Activated naive CD4-positive, alpha-beta T cell treated with anti-CD3 and anti-CD28 coated beads, Interleukin-2, amount 10 ng/mL, durations not matched to agents 7 days and 5 days (primary cell): ENCODE measurements at places on chromosomes 6 and 20.

- no peaks in the 10 kb centered on the region for H3K4me1 ChIP-seq
- no peaks in the 10 kb centered on the region for H3K27me3 ChIP-seq
- no peaks in the 10 kb centered on the region for H3K36me3 ChIP-seq
- H3K4me3 ChIP-seq = no peak overlapping the region
Observed at GRCh38 chr6:93568169-93568568, 148.8 kb upstream of the EPHA7 start.

DNA sequence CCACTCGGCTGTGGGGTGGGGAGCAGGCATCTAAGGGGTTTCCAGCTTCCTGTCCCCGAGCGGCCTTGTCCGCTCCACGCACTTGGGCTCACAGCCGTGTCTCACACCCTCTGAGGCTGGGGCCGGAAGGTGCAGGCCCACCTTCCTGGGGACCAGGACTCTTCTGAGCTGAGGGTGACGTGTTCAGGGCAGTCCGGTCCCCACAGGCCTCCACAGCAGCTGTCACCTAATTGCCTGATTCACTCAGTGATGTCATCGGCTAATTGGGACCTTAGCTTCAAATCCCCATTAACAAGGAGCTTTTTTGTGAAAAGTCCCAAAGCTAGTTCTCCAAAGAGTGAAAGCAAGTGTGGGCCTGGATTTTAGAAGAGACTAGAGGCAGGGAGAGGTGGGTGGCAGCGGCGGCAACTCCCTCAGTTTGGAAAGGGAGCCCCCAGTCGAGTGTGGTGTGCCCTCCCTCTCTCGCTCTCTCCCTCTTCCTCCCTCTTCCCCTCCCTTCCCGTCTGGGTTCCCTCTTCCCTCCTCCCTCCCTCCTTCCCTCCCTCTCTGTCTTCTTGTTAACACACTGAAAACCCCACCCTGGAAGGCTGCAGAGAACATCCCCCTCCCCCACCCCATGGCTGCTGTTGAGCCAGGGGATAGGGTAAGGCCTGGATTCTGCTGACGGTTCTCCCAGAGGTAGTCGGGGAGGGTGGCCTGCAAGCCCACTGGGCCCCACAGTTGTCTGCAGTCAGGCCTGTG lies 39.0 kb downstream of the MYT1 start:
- no peaks in the 10 kb centered on the region for H3K27me3 ChIP-seq
- H3K27ac ChIP-seq = no peak overlapping the region
- DNase-seq = no peak
- H3K4me3 ChIP-seq = no peak overlapping the region

DNA sequence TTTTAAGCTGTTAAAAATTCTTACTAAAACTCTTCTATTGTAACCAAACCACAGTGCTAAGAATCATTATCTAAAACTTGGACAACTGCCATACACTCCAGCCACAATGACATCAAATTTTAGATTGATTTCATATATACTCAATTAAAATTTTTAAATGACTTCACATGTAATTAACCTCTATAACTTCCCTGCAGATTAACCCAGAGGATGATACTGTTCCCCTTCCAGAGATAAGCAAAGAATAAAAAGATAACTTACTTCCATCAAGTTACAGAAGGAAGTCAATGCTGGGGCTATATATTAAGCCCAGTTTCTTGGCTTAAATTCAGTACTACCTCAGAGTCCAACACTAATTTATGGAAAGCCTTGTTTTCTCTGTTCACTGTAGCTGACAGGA lies 71.3 kb downstream of the ARHGAP18 start:
- H3K27me3 ChIP-seq = no peaks in the 10 kb centered on the region
- no peak for DNase-seq

GRCh38 chr6:71454056-71454455 lies 165.4 kb downstream of the OGFRL1 start:
- H3K4me3 ChIP-seq = no peak overlapping the region
- no peak for DNase-seq
- H3K27me3 ChIP-seq = no peaks in the 10 kb centered on the region
- H3K27ac ChIP-seq = no peak overlapping the region
- no peaks in the 10 kb centered on the region for H3K4me1 ChIP-seq

- no peaks in the 10 kb centered on the region for H3K4me1 ChIP-seq
- H3K27ac ChIP-seq = no peak overlapping the region
- no peak for DNase-seq
- no peak overlapping the region for H3K4me3 ChIP-seq
- peaks cover 4% of the 10 kb centered on the region for H3K27me3 ChIP-seq
- no peaks in the 10 kb centered on the region for H3K36me3 ChIP-seq
Observed at GRCh38 chr6:137246791-137247202, 27.6 kb upstream of the IFNGR1 start.

GRCh38 chr6:112634376-112634775 lies 287.2 kb downstream of the RFPL4B start:
- H3K36me3 ChIP-seq = no peaks in the 10 kb centered on the region
- no peak for DNase-seq
- no peak overlapping the region for H3K4me3 ChIP-seq

DNA sequence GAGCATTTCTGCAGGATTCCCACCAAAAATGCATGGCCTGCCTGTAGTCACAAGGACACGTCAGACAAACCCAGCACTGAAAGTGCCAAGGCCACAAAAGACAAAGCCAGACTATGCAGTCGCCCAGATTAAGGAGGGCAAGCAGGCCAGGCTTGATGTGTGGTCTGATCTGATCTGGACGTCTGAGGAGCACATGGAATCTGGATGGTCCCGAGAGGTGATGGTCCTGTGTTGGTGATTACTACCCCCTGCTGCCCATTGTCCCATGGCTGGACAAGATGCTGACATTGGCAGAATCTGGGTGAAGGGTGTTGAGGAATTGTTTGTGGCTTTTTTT lies 17.1 kb downstream of the NPEPL1 start:
- peaks cover 3% of the 10 kb centered on the region for H3K36me3 ChIP-seq
- H3K27me3 ChIP-seq = no peaks in the 10 kb centered on the region
- no peak for DNase-seq
- H3K27ac ChIP-seq = no peak overlapping the region

DNA sequence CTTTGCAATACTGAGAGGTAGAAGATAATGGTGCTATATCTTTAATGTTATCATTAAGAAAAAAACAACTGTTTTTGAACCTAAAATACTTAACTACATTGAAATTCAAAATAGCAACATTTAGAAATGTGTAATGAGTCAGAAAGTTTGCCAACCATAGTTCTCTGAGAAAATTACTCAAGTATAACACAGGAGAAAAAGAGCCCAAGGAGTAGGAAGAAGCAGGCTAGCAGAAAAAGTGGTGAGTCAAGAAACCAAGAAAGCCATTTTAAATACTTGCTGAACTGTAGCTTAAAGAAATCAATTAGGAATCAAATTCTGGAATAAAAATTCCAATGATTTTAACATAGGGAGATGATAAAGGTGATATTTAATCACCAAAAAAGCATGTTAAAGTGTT lies 181.0 kb upstream of the RSPO3 start:
- DNase-seq = no peak
- H3K27ac ChIP-seq = no peak overlapping the region
- H3K4me3 ChIP-seq = no peak overlapping the region
- H3K36me3 ChIP-seq = no peaks in the 10 kb centered on the region

- no peak overlapping the region for H3K4me3 ChIP-seq
- no peak overlapping the region for H3K27ac ChIP-seq
- peaks cover 23% of the 10 kb centered on the region for H3K36me3 ChIP-seq
- peaks cover 9% of the 10 kb centered on the region for H3K4me1 ChIP-seq
- no peak for DNase-seq
Observed at GRCh38 chr20:33740189-33740588, 8.4 kb downstream of the ZNF341 start.

GRCh38 chr20:35463455-35464300 lies 8.3 kb downstream of the CEP250 start:
- H3K27ac ChIP-seq = no peak overlapping the region
- DNase-seq = peak; percentile 70

DNA sequence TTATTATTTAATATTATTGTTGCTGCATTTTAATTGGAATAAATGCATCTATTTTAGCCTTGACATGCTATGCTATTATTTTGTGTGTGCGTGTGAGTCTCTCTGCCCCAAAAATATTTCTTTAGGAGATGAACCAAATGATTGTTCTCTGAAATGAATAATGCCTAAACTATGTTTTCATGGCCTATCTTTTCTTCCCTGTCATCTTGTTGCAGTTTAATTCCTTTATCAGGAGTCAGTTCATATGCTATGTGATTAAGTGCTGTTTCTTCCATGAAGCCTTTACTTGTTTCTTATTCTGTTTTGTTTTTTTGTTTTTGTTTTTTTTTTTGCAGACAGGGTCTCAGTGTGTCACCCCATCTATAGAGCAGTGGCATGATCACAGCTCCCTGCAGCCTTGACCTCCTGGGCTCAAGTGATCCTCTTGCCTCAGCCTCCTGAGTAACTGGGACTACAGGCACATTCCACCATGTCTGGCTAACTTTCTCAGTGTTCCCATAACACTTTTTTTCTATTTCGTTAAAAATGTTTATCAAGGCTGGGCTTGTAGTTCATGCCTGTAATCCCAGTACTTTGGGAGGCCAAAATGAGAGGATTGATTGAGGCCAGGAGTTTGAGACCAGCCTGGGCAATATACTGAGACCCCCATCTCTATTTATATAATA lies 25.7 kb downstream of the TPX2 start:
- H3K27ac ChIP-seq = no peak overlapping the region
- H3K36me3 ChIP-seq = peaks cover 63% of the 10 kb centered on the region
- no peaks in the 10 kb centered on the region for H3K4me1 ChIP-seq

DNA sequence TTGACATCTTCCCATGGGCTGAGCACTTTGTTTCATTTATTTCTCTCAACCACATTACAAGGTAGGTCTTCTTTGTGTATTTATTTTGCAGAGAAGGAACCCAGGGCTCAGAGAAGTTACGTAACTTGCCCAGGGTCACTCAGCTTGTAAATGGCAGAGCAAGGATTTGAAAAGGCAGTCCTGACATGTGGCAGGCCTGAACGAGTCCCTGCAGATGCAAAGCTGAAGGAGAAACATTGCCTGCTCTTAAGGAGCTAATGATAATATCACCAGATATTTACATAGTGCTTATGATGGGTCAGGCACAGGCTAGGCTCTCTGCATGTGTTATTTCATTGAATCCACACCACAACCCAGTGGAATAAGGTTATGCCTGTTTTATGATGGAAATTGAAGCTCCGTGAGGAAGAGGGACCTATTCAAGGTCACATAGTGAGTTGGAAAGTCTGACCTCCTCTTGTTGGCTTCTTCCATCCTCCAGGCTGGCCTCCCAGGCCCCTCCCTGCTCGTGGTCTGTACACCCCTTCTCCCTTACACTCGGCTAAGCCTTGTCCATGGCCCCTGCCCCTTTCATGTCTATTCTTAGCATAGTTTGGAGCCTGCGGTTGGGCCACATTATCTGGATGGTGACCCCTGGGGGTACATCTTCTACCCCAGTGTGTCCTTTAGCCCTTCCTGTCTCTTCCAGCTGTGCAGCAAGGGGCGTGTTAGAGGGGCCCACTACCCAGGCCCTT lies 12.5 kb downstream of the MYH7B start:
- peaks cover 15% of the 10 kb centered on the region for H3K27me3 ChIP-seq
- no peak overlapping the region for H3K27ac ChIP-seq
- H3K36me3 ChIP-seq = no peaks in the 10 kb centered on the region
- DNase-seq = no peak

- DNase-seq = no peak
- peaks cover 4% of the 10 kb centered on the region for H3K4me1 ChIP-seq
- H3K4me3 ChIP-seq = no peak overlapping the region
- H3K27ac ChIP-seq = peak overlapping the region; percentile 46
Observed at GRCh38 chr6:156703719-156704118, 73.5 kb upstream of the ARID1B start.

DNA sequence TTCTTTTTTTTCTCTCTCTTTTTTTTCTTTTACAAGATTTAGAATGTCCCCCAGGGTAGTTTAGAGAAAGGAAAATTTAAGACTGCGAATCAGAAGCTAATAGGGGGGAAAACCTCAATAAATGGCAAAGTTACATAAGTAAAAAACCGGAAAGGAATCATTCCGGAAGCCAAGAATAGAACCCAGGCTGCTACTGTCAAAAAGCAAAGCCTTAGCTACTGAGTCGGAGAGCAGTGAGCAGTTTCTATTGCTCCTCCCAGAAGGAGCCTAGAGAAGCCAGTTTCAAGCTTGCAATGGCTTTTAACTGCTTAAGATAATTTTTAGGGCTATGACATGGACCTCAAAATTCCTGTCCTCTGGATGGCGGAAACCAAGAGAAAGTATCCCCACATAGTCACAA lies 31.6 kb downstream of the SAMD5 start:
- no peaks in the 10 kb centered on the region for H3K36me3 ChIP-seq
- no peak for DNase-seq
- H3K4me1 ChIP-seq = no peaks in the 10 kb centered on the region
- no peak overlapping the region for H3K27ac ChIP-seq
- no peaks in the 10 kb centered on the region for H3K27me3 ChIP-seq

DNA sequence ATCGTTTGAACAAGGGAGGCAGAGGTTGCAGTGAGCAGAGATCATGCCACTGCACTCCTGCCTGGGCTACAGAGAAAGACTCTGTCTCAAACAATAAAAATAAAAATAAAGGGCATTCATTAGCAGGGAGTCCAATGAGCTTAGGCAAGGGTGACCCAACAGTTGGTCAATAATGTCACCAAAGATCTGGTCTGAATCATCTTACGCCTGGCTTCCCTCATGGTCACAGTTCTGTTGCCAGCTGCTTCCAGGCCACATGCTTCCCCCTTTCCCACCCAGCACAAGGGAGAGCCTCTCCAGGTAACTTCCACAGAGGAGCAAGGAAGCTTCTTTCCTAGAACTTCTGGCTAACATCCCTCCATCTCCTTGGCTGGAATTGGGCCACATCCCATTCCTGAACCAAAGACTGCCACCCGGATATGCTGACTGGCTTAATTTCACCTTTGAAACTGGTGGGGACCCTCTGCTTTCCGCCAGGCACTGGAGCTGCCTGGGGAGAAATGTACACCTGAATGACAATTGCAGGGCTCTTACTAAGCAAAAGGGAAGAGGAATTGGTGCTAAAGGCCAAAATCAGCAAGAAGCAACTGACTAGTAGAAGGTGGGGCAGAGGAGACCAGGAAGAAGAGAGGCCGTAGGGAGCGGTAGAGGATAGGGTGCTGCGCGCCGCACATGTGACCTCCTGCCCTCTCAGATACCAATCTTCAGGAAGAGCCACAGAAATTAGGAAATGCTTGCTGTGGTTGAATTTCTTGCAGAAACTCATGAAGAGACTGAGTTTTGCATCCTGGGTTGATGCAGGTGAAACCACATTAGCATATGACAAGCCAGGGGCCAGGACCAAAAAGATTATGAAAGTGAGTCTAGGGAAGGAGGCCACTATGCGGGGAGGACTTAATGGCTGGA lies 8.3 kb upstream of the SCML4 start:
- H3K27ac ChIP-seq = peak overlapping the region; percentile 43
- H3K4me3 ChIP-seq = no peak overlapping the region
- H3K36me3 ChIP-seq = peaks cover 1% of the 10 kb centered on the region
- peaks cover 3% of the 10 kb centered on the region for H3K27me3 ChIP-seq

GRCh38 chr6:148146717-148147462 lies 195.7 kb upstream of the SASH1 start:
- DNase-seq = peak; percentile 42
- H3K27ac ChIP-seq = peak overlapping the region; percentile 46
- H3K4me1 ChIP-seq = peaks cover 7% of the 10 kb centered on the region
- H3K27me3 ChIP-seq = peaks cover 8% of the 10 kb centered on the region
- H3K36me3 ChIP-seq = no peaks in the 10 kb centered on the region
